ENCODE measurements at places on chromosomes 3 and 15. TPM values are rescaled to one million over a fixed set of nuclear protein-coding genes. Genes with fewer than 3 reads are reported as not detected.

GOLGA6D gene
- 0.02 TPM for polyA plus RNA-seq

SEMA3B gene
- 14.9 TPM for polyA plus RNA-seq

CLDN16 gene
- polyA plus RNA-seq, result 0.02 TPM

TARS3 gene
- polyA plus RNA-seq, result 3.5 TPM

DNA sequence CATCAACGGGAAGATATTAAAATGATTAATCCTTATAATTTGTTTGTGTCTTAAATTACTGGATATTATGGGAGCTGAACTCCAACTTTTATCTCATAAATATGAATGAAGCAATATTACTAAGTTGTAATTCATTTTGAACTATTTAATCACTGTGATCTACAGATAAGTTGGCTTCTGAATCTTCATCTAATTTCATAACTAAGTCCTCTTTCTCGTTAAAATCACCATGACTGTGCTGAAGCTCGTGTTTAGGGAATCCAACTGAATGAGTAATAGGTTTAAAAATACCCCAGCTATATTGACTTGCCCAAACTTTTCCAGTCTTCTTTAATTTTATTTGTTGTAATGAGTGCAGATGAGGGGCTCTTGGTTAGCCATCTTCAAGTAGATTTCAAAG lies 14.1 kb downstream of the MDFIC2 start:
- no peak for DNase-seq

DNA sequence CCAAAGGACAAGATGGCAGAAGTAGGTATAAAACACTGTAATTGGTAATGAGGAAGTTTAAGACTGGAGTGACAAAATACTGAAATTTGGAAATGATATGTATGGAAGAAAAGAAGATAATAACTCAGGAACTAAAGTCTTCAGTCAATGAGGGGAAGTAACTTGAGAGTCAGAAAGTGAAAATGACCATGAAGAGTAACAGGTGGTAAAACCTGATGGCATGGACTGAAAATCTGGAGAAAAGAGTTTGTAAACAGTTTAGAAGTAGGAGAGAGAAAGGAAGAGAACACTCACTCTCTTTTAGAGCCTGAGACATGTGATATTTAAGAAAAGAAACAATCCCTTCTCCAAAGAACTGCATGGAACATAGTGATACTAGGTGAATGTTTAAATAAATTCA lies 387.9 kb downstream of the PYDC2 start:
- DNase-seq, result no peak

GRCh38 chr3:8555725-8556472 lies 54.3 kb downstream of the LMCD1 start:
- DNase-seq, result peak; percentile 61

DNA sequence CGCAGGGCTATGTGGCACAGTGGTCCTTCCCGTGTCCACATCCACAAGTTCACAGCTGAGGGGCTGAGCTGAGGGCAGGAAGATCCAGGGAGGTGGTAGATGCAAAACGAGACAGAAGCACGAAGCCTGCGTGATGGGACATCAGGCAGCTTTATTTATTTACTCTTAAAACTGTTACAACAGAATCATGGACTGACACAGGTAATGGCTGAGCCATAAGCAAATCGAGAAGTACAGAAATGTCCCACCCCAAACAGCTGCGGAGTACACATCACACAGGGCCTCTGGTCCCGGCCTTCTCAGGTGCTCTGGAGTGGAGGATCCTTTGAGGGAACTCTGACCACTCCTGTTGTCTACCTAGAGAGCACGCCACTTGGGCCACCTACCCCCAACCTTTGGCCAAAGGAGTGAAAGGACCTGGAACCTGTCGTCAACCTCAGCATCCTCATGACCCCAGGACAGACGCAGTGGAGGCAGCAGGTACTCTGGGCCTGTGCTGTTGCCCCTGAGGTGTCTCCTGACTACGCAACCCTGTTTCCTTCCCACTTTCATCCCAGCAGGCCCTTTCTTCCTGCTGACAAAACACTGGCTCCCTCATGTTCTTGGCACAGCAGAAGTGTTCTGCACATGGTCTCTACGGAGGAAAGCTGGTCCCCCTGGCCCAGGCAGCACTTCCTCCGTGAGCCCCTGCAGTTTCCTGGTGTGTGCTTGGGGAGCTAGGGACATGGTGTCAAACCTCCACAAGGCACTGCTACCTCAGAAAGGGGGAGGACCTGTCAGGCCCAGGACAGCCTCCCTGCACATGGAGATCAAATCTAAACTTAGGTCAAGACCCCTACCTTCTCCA lies 47.8 kb downstream of the DHX30 start:
- DNase-seq, result no peak

DNA sequence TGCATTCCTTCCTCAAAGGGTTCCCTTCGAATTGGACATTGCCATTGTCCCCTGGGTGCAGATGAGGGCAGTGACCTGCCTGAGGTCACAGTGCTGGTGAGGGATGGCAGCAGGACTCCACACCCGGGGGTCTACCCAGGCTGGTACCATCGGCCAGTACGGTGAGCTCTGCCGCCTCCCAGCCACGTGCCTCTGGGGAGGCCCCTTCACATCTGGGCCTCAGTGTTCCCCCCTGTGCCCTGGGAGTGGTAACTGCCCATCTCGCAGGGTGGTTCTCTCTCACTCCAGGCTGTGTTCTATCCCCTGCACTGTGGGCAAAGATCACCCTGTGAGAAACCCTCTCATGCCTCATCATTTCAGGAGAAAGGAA lies 99.4 kb upstream of the IQSEC1 start:
- no peak for DNase-seq

GRCh38 chr3:39428745-39429201 lies 22.3 kb downstream of the RPSA start:
- DNase-seq, result peak; percentile 25

DNA sequence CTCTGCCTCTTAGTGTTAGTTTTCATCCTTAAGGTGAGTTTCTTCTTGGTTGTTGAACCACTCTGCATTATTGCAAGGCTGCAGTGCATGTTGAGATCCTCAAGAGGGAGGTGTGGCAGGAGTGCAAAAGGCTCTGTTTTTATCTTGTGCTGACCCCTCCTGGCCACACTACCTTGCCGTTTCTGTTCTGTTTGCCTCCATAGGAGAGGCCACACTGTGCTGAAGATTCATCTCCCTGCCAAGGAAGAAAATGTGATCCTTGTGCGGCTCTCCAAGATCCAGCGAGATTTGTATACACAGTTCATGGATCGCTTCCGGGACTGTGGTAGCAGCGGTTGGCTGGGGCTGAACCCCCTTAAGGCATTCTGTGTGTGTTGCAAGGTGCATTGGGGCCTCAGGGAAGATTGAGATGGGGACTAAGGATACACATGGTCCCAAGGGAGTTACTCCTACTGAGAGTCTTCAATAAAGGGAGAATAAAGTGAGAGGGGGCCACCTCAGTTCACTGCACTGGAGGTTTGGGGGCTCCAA lies 33.0 kb upstream of the TEX264 start:
- peak; percentile 68 for DNase-seq

DNA sequence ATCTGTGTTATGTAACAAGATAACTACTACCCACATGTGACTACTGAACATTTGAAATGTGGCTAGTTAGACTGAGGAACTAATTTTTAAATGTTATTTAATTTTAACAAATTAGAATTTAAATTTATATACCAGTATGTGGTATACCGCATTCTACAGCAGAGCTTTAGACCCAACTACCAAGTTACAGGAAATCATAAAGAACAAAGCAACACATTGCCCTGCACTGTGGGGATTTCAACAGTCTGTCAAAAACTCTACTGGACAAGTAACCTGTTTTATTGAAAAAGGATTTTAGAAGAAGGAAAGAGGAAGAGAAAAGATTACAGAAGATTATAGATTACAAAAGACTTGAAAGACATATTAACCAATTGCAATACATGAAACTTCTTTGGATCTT lies 64.9 kb downstream of the DPH6 start:
- DNase-seq, result no peak

DNA sequence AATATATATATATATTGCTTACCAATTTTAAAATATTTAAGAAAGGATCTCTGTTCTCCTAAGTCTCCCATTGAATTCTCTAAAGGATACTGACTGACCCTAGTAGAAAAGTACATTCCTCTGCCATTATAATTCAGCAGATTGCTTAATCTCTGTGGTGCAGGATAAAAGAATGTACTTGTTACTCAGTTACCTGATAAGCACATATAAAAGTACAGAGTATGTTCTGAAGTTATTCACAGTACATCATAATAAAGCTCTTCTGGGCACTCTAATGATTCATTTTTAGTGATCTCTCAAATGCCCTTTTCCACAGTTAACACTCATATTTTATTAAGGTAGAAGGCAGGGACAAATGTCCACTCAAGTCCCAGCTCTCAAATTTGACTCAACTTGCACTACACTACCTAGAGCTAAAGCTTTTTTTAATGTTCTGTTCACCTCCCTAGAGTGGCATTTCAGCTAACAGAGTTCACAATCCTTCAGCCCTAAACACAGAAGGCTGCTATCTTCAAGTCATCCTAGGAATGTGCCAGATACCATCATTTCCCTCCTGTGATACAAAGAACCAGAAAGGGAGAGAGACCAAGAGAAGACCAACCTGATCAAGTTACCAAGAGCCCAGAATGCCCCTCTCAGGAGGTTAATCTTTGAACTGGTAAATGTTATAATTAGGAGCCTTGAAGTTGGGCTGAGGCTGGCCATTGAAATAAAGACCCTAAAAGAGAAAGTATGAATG lies 53.3 kb downstream of the MEIS2 start:
- no peak for DNase-seq

- DNase-seq, result peak; percentile 78
Measured at GRCh38 chr15:55782901-55783300, 39.9 kb upstream of the PRTG start.

GRCh38 chr3:71244153-71244825 lies 339.2 kb downstream of the FOXP1 start:
- no peak for DNase-seq
